ENCODE measurements at places on chromosomes 5 and 9.

DNA sequence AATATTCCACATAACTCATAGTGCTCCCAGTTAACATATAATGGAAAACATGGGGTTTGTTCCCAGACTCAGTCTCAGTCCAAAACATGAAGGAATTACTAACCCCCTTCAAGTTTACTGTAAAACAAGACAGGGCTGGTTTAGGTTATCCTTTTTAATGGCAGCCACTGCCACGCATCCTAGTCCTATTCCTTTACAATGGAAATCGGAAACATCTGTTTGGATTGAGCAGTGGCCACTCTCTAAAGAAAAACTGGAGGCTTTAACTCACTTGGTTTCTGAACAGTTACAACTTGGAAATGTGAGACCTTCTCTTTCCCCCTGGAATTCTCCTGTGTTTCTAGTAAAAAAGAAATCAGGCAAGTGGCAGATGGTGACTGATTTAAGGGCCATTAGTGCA, 609.9 kb upstream of the ACO1 start:
- no peak for DNase-seq

GRCh38 chr5:134468921-134469400, 56.5 kb upstream of the JADE2 start:
- no peak for DNase-seq

GRCh38 chr5:87399720-87400119, 13.0 kb downstream of the CCNH start:
- DNase-seq = no peak

- no peak for DNase-seq
These were observed 209.4 kb downstream of the GLIS3 start for GRCh38 chr9:4090491-4090890.

GRCh38 chr5:169717288-169717687, 80.2 kb downstream of the DOCK2 start:
- no peak for DNase-seq

DNA sequence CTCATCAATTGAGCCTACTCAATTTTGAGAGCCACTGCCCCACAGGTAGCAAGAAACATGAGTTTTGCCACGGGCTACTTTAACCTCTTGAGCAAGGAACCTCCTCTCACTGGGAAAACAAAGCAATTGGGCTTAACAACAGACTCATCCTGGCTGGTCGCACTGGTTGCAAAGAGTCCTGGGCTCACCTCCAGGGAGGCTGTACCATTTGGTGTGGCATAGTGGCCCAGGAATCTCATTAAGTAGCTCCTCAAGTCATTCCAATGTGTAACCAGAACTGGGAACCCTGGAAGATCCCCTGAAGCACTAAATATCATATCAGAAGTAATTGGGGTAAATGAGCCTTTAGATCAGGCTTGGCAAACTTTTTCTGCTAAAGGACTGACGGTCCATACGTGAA, 78.5 kb downstream of the MYO10 start:
- no peak for DNase-seq

- no peak for DNase-seq
These were observed 99.1 kb upstream of the RASGRF2 start for GRCh38 chr5:80860924-80861613.

GRCh38 chr9:113597390-113598241, 134.1 kb downstream of the RGS3 start:
- DNase-seq = no peak

DNA sequence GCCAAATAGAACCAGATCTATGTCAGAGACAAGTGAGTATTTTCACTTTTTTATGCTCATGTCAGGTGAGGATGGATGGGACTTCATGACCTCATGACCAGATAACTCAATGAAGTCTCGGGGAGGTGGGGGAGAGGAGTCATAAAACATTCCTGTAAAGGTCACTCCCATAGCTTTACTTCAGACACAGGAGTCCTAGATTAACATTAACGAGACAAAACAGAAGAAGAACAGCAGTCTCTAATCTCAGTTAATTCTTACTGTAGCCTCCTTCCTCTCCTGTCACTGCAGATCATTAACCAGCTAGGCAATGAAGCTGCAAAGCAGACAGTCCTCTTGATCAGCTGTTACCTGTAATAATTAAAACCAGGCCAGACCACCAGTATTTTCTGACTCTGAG, 11.2 kb downstream of the CRHBP start:
- DNase-seq = no peak

DNA sequence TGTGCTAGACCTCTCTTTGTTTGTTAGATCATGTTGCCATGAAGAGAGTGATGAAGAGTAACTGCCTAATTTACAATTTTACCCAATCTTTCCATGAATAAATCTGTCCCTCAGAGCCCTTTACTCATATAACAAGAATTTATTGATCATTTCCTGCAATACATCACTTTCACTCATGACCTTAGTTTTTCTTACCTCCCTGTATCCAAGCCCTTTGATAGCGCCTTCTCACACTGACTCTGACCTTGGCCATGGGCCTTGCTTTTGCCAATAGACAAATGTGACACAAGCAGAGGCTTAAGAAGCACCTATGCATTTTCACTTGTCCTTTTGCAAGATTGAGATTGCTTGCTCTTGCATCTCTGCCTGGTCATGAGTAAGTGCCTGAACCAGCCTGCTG, 288.1 kb downstream of the NNT start:
- no peak for DNase-seq

- DNase-seq = no peak
These were observed 46.7 kb upstream of the CER1 start for GRCh38 chr9:14769230-14769571.

- DNase-seq = no peak
These were observed 15.3 kb downstream of the PPARGC1B start for GRCh38 chr5:149745212-149745942.

- no peak for DNase-seq
These were observed 14.4 kb downstream of the TRPM3 start for GRCh38 chr9:71106992-71107391.

DNA sequence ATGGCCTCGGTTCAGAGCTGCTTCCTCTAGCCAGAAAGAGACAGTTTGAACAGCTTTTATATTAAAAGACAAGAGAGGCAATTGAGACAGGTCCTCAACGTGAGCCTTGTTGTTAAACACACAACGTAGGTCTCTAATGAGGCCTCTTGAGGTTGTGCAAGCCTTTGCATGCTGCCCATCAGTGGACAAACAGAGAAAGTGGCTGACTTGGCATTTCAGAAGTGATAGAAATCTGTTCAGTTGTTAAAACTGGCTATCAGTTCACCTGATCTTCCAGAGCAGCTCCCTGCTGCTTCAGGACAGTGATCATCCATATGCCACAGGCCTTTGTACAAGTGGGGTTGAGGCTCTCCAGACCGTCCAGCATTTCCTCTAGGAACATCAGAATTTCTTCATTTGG, 58.8 kb downstream of the MROH2B start:
- no peak for DNase-seq

DNA sequence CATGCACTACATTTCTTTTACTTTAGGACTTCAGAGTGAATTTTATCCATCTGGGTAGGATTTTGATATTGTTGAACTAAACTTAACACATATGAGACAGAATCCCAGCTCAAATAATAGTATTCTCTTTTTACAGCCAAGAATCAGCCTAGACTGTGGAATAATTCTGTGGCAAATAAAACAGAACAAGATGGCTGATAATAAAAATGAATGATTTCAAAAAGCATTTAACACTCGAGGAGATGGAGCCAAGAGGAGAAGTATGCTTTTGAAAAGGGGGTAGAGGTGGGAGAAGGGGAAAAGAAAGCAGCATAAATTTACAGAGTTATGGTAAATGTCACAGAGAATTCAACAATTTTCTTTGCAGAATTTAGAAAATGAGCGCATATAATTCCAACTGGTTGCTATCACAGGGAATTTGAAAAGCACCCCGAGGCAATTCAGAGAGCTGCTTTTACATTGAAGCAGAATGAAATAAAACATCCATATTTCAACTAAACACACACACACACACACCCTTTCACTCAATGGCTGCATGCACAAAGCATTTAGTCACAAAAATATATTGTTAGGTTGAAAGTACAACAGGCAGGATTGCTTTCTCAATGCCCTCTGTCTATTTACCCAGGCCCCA, 60.2 kb upstream of the DMAC1 start:
- no peak for DNase-seq

DNA sequence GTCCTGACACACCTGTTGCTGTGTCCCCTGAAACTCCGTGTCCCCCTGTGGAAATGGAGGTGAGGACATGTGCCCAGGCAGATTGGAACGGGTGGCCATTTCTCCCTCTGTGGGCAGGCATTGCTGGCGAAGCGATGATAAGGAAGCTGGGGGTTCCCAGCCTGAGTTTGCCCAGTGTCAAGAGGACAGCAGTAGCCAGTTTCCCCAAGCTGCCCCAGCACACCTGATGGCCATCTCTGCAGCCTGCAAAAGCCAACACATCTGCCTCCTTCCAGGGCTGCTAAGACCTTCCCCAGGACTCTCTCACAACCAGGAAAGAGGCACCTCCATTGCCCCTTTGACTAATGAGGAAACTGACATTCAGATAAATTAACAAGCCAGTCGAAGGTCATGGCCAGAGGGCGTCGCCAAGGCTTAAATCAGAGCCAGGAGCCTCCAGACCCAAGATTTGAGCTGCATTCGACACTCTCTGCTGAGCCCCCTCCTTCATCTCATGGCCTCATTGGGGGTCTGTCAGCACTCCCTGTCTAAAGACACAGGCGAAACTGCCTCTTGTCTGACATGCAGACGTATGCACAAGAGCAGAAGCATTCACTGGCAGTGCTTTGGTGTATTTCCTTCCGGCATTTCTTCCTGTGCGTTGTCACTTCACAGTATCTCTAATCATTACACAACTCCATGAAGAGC, 10.4 kb upstream of the WNK2 start:
- DNase-seq = no peak

GRCh38 chr5:100232736-100233135, 302.4 kb upstream of the FAM174A start:
- no peak for DNase-seq

DNA sequence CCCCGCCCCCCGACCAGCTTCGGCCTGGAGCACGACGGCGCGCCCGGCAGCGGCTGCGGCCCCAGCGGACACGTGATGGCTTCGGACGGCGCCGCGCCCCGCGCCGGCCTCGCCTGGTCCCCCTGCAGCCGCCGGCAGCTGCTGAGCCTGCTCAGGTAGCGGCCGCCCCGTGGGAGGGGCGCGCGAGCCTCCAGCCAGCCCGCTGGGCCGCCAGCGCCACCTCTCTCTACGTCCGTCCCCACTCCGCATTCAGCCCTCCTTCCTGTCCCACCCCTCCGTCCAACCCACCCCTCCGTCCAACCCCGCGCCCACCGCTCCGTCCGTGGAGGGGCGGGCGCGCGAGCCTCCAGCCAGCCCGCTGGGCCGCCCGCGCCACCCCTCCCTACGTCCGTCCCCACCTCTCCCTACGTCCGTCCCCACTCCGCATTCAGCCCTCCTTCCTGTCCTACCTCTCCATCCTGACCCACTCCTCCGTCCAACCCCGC, 6.5 kb downstream of the ADAMTS13 start:
- DNase-seq = no peak

GRCh38 chr9:121823451-121824169, 172.2 kb downstream of the DAB2IP start:
- no peak for DNase-seq

DNA sequence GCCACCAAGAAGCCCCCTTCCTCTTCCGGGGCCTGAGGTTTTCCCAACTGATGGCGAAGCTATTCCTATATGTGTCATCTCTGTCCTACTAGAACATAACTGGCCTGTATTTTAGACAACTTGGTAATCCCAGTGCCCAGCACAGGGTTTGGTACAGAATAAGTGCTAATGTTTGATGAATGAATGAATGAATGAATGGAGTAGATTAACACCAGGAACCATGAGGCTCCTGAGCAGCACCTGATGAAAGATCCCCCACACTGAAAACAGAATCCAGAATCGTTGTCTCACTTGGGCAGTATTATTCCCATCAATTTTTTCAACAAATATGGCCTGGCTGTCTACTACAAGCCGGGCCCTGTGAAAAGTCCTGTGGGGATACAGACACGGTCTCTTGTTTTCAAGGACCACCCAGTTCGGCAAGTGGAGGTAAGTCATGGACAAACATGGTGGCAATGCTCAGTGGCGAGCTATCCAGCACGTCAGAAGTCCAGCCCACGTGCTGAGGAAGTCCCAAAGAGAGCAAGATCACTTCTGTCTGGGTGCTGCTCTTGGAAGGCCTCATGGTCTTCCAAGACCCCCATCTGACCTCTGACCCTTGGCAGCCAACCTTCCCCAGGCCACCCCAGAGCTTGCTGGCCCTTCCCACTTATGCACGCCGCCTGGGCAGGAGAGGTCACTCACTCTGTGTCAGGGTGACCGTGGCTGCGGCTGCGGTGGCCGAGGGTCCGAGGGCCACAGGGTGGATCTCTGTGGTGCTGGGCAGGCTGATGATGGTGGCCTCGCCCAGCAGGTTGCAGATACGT, 1.0 kb downstream of the NAIF1 start:
- no peak for DNase-seq

DNA sequence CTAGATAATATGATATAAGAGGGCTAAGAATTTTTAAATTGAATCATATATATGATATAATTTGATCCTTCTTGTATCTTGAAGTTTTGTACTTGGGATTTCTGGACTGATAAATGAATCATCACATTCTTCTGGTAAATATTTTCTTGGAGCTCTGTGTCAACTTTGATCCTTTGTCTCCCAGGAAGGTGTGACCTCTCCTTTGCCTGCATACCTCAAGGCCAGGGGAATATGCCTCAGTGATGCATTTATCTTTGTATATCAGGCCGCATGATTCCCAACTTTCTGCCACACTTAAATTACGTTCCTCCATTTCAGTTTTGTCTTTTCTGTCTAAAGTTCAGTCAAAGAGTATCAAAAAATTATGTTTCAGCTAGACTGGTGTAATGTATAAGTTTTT, 101.2 kb downstream of the NLN start:
- no peak for DNase-seq

DNA sequence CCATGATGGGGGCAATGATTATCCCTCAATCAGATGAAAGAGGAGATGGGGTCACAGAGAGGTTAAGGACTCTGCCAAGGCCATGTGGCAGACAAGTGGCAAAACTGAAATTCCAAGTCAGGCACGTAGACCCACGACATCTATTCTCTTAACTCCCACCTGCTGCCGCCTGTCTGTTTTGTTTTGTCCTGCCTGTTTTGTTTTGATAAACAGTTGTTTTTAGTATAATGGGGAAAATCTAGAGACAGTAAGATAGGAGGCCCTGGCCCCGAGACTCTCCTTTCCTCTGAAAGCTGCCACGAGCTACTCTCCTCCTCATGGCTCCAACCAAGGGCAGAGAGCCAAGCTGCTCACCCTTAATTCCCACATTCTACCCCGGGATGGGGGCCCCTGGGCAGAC, 4.9 kb downstream of the FSTL4 start:
- no peak for DNase-seq

GRCh38 chr9:109247228-109247627, 73.6 kb downstream of the EPB41L4B start:
- DNase-seq = no peak

- DNase-seq = no peak
These were observed 3.8 kb downstream of the BRINP1 start for GRCh38 chr9:119365291-119366027.
